ENCODE measurements at places on chromosomes 2 and 18.

DNA sequence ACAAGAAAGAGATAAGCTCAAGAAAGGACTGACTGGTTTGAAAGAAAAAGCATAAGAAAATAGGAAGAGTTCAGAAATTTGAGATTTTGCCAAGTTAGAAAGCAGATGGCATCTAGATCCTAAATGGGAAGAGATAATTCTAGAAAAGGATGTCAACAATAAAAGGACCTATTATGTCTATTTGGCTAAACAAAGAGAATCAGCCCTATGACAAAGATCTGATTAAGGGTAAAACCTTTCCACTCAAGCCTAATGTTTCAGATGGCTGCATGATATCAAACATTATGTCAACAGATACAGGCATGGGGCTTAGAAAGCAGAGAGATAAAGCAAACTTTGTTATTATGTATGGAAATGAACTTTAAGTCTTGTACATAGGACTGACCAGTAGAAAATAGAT lies 465.0 kb upstream of the TRIB2 start:
- DNase-seq, result no peak

- no peak for DNase-seq
Measured at GRCh38 chr2:225600865-225601264, 201.4 kb downstream of the NYAP2 start.

- no peak for DNase-seq
Measured at GRCh38 chr2:229622495-229623355, 91.6 kb downstream of the DNER start.

- no peak for DNase-seq
Measured at GRCh38 chr2:215360596-215360995, 48.7 kb downstream of the ATIC start.

DNA sequence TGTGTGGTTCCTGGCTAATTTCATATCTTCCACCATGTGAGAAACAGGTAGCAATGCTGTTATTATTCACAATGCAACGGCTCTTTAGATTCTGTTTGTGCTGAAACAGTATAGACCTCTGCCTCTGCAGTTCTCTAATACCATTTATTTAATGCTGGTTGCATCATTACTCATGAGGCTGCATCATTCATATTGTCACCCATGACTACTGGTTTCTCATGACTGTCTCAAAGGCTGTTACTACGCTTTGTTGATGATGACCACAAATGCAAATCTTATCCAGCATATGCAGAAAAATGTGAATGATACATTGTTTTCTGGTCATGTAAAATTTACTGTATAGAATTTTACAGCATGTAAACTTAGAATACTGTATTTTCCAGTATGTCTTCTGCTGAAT lies 22.5 kb downstream of the CAVIN2 start:
- no peak for DNase-seq

DNA sequence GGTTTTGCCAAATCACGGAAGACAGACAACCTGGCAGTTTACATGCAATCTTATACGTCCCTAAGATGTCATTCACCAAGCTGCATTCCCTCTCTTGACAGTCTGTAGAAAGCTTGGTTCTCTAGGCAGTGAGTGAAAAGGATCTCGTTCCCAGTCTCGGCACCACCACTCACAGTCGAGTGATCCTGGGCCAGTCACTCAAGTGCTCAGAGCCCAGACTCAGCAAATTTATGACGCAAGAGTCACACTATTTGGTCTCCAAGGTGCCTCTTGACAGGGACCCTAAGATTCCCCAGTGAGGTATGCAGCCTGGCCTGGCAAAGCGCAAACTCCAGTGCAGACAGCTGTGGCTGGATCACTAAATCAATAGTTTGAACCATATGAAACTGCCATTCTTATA lies 77.9 kb downstream of the EIPR1 start:
- no peak for DNase-seq

- no peak for DNase-seq
Measured at GRCh38 chr2:200320344-200320743, 13.9 kb downstream of the SPATS2L start.

GRCh38 chr2:88735853-88736252 lies 44.4 kb downstream of the RPIA start:
- no peak for DNase-seq

GRCh38 chr2:44929735-44930273 lies 11.7 kb upstream of the SIX3 start:
- DNase-seq, result no peak

All from NCI-H1436 (cell line).